ENCODE measurements at places on chromosomes 11 and 22. TPM values are rescaled to one million over a fixed set of nuclear protein-coding genes. Genes with fewer than 3 reads are reported as not detected.

- DNase-seq: no peak
Observed at GRCh38 chr11:73177380-73177777, 35.3 kb upstream of the FCHSD2 start.

- DNase-seq: no peak
Observed at GRCh38 chr11:22635689-22636088, 10.1 kb upstream of the FANCF start.

DNA sequence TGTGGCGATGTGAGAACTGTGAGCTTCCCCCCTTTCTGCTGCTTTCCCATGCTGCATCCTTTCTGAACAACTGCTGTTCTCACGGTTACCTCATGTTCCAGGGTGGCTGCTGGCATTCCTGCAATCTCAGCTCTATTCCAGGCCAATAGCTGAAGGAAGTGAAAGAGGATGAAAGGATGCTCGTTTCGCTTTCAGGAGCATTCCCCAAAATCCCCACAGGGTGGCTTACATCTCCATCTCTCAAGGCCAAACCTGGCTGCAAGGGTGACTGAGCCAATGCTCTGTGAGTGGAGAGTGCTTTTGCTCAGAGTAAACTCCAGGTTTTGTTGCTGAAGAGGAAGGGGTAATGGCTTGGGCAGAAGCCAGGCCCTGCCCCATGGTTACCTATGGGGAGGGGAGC, 848.2 kb downstream of the BRD1 start:
- no peak for DNase-seq

GRCh38 chr22:18909556-18909955, 3.4 kb downstream of the DGCR6 start:
- DNase-seq: no peak

The SAA1 gene
- total RNA-seq: not detected

The HBD gene
- total RNA-seq: not detected

- DNase-seq: no peak
Observed at GRCh38 chr11:57571606-57572005, 4.1 kb upstream of the UBE2L6 start.

DNA sequence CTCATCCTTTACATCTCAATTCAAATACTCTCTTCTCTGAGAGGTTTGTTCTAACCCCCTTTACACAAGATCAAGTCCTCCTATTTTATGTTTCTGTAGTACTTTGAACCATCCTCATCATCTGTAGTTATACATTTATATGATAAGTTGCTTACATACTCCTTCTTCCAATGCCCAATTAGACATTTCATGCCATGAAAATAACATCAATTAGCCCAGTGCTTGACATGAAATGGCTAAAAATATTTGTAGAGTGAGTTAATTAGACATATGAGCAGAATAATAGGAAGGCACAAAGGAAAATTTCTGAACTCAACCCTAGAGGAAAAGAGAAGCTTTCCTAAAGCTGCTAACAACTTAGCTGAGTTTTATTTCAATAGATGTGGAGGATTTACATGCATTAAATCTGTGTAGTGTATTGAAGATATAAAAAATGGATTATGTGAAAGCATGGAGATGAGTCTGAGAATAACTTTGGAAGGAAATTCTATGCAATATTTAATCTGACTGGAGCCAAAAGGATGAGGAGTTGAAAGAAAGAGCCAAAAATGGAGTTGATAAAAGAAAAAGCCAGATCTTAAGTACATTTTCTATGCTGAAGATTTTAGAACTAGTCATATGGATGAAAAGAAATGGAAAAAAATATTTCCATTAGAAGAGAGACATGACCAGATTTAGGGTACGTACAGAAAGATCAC, at the start of gene OR56A1:
Gene OR56A1, minus strand, starts transcription at position 51 of the 698 bp plus-strand sequence. CDS start 3,066 bp downstream, outside the sequence.
- DNase-seq: no peak
